ENCODE measurements at places on chromosomes 5 and 9. TPM values are rescaled to one million over a fixed set of nuclear protein-coding genes. Genes with fewer than 3 reads are reported as not detected.

GRCh38 chr5:178780581-178781498 lies 50.4 kb upstream of the ZNF354A start:
- no peak for DNase-seq

GRCh38 chr9:95157481-95158151 lies 159.9 kb downstream of the FANCC start:
- DNase-seq, result no peak

GRCh38 chr5:73857446-73857845 lies 231.4 kb downstream of the ARHGEF28 start:
- no peak for DNase-seq

GRCh38 chr9:133683586-133684120 lies 47.5 kb downstream of the DBH start:
- DNase-seq, result no peak

DNA sequence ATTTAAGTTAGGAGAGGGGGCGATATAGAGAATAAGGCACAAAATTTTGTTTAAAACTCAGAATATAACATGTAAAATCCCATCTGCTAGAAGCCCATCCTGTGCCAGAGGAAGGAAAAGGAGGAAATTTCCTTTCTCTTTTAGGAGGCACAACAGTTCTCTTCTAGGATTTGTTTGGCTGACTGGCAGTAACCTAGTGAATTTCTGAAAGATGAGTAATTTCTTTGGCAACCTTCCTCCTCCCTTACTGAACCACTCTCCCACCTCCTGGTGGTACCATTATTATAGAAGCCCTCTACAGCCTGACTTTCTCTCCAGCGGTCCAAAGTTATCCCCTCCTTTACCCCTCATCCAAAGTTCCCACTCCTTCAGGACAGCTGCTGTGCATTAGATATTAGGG lies 18.3 kb downstream of the MOCS2 start:
- no peak for DNase-seq

DNA sequence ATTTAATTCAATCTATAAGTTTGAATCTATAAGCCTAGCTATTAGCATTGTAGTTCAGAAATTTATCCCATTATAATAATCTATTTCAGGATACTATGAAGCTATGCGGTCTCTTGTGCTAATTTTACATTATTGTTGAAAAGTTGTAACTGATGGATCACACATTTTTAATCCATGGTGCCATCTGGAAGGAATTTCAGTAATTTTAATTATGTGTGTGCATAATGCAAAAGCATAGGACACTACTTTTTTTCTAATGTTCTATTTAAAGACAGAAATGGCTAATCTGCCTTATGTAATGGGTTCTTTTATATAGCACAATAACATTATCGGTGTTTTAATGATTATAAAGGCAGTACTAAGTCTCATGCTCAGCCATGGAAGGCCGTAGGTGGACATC lies 90.6 kb downstream of the HOMER1 start:
- no peak for DNase-seq

ANKDD1B gene
- 0.34 TPM for polyA plus RNA-seq

Measured in ovary (tissue), 10 donors.